ENCODE measurements at places on chromosomes 7 and 10.

DNA sequence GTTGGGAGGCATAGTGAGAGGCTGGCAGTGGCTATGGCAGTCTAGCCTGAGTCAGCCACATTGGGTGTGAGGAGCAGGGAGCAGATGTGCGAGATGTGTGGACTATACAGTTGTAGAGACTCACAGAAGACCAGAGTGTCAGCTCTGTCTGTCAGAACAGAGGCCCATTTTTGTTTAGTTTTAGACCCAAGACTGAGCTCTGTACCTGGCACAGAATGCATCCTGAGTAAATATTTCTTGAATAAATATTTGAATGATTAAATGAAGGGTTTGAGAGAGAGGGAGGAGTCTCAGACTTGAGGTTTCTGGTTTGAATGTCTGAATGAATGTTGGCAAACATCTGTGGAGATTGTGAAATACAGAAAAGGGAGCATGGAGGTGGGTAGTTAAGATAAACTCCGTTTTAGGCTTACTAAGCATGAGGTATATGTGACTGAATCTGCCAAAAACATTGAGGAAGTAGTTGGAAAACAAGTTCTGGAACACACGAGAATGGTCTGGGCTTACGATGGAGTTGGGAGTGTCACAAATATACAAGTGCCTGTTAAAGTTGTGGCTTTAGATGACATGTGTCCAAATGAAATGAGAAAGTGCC lies 3.6 kb downstream of the SEC23IP start:
- DNase-seq: peak; percentile 95

GRCh38 chr10:79444199-79445119 lies 965 bp downstream of the ZCCHC24 start:
- peak; percentile 30 for DNase-seq

GRCh38 chr10:128498746-128499145 lies 372.5 kb upstream of the MKI67 start:
- DNase-seq: no peak

DNA sequence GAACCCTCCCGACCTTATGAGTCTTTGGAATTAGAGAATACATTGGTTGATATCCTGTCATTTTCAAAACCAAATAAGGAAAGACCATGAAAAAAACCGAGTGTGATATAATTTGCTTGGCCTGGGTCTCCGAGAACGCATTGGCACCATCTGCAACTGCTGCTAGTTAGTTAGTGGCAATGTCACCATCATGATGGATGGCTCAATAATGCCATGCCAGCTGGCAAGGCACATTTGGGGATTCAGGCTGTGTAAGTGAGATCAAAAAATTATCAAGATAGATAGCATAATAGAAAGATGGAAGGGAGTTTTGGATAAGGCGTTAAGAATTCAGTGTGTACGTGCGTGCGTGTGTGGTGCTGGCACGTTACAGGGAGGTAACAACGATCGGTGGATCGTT lies 134.7 kb upstream of the TCERG1L start:
- DNase-seq: no peak

DNA sequence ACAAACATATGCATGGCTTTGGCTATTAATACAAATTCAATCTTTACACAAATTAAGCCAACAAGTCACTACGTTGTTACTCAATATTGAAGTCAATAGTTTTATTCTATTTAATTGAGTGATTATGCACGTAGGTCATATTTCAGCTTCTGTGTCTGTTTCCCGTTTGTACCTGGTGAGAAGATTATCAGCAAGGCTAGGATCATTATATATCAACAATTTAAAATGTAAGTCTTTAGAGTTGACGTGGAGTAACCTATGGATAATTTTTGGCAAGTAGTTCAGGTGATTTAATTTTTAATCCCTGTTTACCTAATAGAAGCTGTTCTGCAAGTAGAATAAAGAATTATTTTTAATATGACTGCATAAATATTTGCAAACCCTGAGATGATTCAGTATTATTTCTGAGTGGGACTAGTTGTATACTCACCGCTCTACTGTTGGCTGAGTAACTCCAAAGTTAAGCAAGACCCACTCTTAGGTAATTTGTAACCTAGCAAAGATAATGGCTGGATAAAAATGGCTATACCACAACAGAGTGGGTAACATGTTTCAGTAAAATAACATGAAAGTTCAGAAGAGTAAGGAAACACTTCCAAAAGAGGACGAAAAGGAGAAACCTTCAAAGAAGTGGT lies 161.0 kb downstream of the HGF start:
- DNase-seq: peak; percentile 88

- no peak for DNase-seq
Measured at GRCh38 chr10:88953662-88954061, 1.1 kb upstream of the ACTA2 start.

DNA sequence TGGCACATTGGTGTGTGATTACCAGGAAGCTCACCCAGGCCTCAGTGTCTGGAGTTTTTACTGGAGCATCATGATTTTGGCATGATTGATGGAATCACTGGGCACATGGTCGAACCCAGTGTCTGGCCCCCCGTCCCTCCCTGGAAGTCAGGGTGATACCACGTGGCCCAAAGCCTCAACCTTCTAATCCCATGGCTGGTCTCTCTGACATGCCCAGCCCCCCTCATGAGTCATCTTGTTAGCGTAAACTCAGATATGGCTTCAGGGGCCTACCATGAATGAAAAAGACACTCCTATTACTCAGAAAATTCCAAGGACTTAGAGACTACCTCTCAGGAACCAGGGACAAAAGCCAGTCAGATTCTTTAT lies 109.3 kb downstream of the GRK5 start:
- DNase-seq: peak; percentile 79

DNA sequence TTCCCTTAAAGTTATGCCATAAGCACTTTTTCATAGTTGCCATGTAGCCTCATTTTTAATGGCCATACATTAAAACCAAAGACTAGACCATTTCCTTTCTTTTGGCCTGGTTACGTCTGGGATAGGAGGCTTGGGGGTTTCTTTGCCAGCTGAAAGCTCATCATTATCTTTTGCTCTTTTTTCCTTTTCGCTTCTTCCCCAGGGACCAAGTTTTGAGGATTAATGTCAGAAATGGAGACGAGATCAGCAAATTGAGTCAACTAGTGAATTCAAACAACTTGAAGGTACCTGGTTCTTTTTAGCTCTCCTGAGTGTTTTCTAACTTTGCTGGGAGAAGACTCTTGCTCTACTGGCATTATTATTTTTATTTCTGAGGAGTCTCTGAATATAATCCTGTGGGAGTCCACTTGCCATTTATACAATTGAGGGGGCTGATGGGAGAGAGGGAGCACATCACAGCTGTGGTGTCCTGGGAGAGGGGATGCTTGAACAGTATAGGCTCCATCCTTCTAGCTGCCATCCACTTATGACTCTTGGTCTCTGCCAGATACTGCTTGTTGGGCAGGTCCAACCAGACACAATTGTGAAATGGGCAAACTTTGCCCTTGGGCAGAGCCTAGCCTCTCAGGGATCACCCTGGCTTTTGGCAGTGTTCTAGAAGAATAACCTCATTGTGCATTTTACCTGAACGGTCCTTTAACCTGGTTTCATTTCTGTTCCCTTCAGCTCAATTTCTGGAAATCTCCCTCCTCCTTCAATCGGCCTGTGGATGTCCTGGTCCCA lies 5.8 kb downstream of the CPA4 start:
- peak; percentile 40 for DNase-seq

DNA sequence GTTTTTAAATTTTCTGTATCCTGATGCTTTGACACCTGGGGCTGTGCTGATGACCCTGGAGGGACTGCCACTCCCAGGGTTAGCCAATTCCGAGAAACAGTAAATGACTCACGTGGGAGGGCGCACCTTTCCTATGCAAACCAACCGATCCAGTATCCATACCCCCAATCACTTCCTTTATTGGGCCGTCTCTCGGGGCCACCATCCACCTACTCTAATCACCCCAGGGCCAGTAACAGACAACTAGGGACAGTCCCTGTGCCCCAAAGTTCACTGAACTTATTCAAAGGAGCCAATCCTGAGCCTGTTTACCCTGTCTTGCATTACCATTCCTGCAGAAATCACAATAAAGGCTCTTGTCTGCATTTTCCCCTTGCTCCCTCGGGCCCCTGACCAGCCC lies 6.6 kb upstream of the LGI1 start:
- DNase-seq: no peak

- DNase-seq: no peak
Measured at GRCh38 chr10:36437367-36437766, 688.0 kb upstream of the ANKRD30A start.

- DNase-seq: peak; percentile 15
Measured at GRCh38 chr10:113854761-113855588, 514 bp downstream of the NHLRC2 start.

GRCh38 chr10:69239816-69240434 lies 19.8 kb downstream of the HKDC1 start:
- DNase-seq: no peak

DNA sequence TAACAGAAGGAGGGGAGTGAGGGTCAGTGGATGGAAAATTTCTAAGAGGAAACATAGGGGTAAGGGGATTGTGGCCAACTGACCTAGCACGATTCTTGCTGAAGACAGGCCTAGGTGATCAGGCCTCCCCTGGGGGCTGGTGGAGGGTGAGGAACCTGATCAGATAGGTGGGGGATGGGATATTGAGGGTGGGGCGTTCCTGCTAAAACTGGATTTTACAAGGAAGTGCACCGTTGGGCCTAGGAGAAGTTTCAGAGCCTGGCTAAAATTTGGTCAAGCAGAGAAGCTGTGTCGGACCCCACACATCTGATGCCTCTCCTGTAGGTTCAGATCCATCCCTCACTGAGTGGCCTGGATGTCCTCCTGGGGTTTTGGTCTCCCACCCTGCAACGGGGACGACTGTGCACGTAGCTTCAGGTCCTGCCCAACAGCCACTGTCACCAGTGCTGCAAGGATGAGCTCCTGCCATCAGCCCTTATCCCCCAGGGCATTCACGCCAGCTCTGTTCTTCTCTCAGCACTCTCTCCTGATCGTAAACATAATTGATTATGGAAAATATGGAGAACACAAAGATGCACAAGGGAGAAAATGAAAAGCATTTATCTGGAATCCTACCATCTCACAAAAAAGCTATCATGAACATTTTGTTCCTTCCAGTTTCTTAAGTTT lies 89.9 kb downstream of the ADCY1 start:
- DNase-seq: no peak

GRCh38 chr7:71574153-71574860 lies 442.4 kb downstream of the GALNT17 start:
- no peak for DNase-seq

- peak; percentile 12 for DNase-seq
Measured at GRCh38 chr10:71398976-71399375, 2.3 kb downstream of the CDH23 start.

- DNase-seq: peak; percentile 4
Measured at GRCh38 chr7:78912781-78913180, 540.7 kb downstream of the MAGI2 start.

Measured in bronchial epithelial cell (primary cell).